T1000 (cell line): ENCODE measurements at places on chromosomes 4 and X.
A peak's percentile ranks its signal among the peaks of the same experiment; 100 is the strongest.

DNA sequence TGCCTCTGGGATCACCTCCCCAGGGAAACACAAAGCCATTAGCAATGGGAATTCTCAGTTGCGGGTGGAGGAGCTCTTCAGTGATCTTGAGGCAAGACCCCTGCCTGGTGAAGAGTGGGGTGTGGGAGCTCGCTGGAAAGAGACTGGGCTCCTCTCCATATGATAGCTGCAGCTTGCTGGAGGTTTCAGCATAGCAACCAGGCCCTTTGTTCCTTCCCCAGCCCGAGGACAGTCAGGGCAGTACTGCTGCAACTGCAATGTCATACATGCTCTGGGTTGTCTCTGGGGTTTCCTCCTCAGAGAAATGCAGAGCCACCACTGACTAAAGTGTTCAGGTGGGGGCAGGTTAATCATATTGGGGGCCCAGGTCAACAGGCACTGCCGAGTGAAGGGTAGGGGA, 81.3 kb downstream of the ARHGAP24 start:
- no peak for DNase-seq

DNA sequence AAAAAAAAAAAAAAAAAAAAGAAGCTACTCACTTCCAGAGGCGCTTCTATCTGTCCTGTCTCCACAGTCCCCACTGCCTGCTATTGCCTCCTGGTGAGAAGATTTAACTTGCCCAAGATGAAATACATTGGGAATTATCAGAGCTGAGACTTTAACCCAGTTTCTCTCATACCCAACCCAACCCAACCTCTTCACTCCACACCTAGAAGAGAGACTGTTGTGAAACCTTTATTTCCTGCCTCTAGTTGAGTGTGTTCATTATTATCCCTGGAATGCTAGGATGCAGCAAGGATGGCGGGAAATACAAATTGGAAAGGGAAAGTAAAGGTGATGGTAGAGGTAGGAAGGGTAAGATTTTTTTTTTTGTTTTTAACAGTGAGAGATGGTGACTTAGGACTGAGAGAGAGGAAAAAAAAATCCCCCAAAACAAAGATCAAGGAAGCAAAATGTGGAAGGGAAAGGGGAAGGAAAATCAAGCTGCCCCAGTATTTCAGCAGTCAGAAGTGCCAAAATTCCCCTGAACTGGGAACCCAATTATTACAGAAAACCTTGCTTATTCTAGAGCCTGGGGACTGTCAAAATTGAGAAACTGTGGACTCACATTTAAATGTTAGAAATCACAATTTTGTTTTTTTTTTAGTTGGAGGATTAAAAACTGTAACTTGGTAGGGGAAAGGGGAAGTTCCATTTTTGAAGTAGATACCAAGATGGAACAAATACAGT, 253.0 kb downstream of the PTTG2 start:
- DNase-seq = no peak

GRCh38 chr4:164770010-164770724, 16.2 kb downstream of the SMIM31 start:
- no peak for DNase-seq

- no peak for DNase-seq
These were observed 2.8 kb downstream of the UPRT start for GRCh38 chrX:75276666-75277065.

GRCh38 chrX:109398833-109399232, 83.1 kb downstream of the GUCY2F start:
- no peak for DNase-seq

- peak; percentile 60 for DNase-seq
These were observed 19.7 kb upstream of the GPR78 start for GRCh38 chr4:8560265-8561047.

GRCh38 chrX:141673946-141674345, 24.6 kb downstream of the SPANXD start:
- no peak for DNase-seq

- DNase-seq = no peak
These were observed 27.0 kb upstream of the TMEM131L start for GRCh38 chr4:153438916-153439756.

GRCh38 chrX:139063364-139063763, 351.8 kb upstream of the FGF13 start:
- DNase-seq = no peak

DNA sequence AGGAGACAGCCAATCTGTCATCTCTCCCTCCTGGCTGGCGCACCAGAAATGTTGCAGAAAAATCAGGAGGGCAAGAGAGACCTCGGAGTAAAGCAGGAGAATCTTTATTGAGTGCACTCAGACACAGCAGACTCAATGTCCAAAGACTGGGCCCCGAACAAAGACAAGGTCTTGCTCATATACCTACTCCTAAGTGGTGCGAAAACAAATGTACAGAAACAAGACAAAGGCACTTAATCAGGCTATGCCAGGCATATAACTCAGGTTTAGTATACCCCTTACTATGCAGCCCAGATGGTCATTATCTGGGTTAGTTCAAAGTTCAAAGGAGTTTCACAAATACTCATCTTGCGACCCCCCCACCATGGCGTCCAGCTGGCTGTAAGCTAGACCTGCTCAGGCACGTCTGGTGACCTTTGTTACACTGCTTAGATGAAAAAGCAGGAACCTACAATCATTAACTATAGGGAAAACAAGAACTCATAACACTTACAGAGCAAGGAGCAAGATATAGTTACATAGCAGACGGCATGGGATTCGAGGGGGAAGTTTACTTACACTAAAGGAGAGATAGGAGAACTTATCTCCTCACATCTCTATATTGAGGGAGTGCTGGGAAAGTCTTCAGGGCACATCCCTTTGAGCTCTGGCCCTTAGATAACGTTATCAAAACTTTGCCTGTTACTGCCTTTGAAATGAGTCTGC, 27.5 kb downstream of the SULT1E1 start:
- no peak for DNase-seq

- no peak for DNase-seq
These were observed 443.2 kb downstream of the INPP4B start for GRCh38 chr4:142402900-142403299.

GRCh38 chr4:85642356-85643100, 167.6 kb downstream of the ARHGAP24 start:
- DNase-seq = no peak

GRCh38 chrX:136879001-136879687, 1.4 kb downstream of the RBMX start:
- no peak for DNase-seq

- DNase-seq = no peak
These were observed 645 bp downstream of the AMMECR1 start for GRCh38 chrX:110317061-110317819.

- DNase-seq = no peak
These were observed 15.8 kb upstream of the SRD5A3 start for GRCh38 chr4:55330241-55330640.

DNA sequence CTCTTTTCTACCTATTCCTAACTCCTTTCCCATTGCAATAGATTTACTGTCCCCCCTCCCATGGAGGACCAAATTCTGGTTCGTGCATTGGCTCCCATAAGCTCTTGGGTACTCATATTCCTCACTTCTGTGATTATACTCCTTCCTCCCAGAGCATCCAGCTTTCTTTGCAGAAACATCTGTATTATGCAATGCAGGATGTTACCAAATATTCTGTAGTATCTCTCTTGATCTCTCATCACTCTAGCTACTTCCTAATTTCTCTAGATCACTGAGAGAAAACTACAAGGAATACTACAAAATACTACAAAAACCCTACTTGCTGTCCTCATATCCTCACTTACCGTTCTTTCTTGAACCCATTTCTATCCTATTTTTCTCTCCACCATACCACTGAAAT, 395.9 kb upstream of the HS3ST1 start:
- no peak for DNase-seq

GRCh38 chr4:153705743-153706468, 21.8 kb downstream of the TLR2 start:
- no peak for DNase-seq

DNA sequence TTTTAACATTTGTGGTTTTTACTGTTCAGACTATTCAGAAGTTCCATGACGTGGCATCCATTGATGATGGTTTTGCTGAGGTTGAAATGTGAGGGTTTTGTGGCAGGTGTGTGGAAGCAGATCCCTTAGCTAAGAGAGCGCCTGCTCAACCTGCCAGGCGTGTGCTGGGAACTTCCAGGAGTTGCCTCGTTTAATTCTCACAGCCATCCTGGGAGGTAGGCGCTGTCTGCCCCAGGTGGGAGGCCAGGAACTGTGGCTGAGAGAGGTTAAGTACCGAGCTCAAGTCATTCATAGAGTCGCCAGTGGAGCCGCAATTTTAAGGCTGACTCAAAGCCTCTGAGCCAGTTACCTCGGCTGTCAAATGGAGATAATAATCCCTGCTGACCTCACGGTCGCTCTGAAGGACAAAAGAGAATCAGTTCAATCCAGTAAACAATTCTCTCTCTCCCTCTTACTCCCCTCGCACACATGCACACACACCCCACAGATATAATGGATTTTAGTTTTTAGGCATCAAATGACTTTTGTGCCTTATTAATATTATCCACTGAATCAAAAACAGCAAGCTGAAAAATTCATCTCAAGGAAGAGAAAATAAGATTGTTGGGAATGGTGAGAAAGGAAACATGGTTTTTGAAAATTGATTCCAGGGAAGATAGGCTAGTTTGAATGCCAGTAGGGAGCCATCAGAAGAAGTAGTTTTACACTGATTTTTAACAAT, 171.3 kb downstream of the PTTG2 start:
- DNase-seq = no peak

DNA sequence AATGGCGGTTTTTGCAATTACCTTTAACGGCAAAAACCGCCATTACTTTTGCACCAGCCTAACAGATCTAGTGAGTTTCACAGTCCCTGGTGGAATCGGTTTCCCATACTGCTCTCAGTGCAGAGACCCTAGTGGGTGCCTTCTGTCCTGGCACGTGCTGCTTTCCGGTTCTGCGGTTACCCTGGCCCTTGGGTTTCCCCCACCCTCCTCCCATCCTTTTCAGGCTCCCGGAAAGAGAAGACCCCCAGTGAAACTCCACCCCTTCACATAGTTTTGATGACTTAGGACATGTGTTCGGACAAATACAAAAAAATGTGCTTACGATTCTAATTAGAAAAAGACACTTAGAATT, 36.9 kb downstream of the NLGN3 start:
- DNase-seq = no peak

DNA sequence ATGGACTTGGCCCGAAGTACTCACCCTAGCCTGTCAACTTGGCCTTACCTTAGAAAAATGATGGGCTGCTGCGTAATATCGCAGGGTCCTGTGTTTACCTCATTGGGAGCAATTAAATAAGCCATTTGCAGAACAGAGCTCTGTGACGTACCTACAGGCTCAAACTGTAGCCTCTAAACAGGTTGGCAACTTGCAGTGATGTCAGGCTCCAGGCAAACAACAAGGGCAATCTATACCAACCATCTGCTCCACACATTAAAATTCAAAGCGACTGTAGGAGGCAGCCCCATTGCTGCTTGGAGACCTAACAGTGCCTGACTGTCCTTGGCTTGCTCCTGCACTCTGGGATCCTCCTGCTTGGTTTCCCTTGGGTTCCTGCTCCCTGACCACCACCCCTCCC, 17.2 kb downstream of the VGLL1 start:
- no peak for DNase-seq

DNA sequence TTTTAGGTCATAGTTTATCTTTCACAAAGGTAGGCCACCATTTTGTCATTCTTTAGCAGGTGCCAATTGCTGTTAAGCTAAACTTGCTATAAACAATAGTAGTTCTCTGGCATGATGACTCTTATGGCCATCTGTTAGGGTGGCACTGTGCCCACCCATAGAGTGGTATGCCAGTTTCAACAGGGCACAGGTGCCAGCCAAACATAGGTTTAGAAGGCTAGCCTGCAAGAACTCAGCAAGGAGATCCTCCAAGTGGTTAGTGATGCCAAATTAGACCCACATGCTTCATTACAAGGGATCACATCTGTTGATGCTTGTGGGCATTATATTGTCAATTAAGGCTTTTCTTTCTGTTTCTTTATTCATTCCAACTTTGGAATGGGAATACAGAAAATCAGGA, 204.5 kb downstream of the FMR1NB start:
- no peak for DNase-seq

- DNase-seq = no peak
These were observed 45.9 kb upstream of the RHOH start for GRCh38 chr4:40150932-40151331.

DNA sequence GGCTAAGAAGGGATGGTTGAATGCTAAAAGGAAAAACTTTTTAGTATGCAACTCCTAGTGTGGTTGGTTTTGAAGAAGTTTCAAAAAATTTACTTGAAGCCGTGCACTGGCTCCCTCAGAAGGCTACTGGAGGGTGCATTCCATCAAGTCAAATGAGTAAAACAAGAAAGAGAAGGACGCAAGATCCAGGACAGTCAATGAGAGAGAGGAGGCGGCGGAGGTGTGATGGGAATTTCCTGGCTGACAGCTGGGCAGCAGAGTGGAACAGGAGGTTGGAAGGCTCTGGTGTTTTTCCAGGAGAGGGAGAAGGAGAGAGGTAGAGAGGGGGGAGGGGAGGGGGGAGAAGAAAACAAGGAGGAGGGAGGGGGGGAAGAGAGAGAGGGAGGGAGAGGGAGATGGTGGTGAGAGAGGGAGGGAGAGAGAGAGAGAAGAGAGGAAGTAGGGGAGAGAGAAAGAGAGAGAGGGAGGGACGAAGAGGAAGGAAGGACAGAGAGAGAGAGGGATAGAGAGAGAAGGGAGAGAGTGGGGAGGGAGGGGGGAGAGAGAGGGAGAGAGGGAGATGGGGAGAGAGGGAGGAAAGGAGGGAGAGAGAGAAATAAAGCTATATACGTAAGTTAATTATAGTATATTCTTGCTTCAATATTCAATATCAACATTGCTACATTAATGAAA, 126.4 kb downstream of the SH3KBP1 start:
- no peak for DNase-seq

- no peak for DNase-seq
These were observed 48.4 kb upstream of the SPANXN2 start for GRCh38 chrX:143768976-143769375.

- DNase-seq = no peak
These were observed 20.7 kb downstream of the PAGE5 start for GRCh38 chrX:55240788-55241340.

GRCh38 chr4:184163813-184164212, 53.9 kb downstream of the ENPP6 start:
- no peak for DNase-seq

GRCh38 chr4:137310593-137311490, 221.5 kb downstream of the PCDH18 start:
- DNase-seq = no peak

DNA sequence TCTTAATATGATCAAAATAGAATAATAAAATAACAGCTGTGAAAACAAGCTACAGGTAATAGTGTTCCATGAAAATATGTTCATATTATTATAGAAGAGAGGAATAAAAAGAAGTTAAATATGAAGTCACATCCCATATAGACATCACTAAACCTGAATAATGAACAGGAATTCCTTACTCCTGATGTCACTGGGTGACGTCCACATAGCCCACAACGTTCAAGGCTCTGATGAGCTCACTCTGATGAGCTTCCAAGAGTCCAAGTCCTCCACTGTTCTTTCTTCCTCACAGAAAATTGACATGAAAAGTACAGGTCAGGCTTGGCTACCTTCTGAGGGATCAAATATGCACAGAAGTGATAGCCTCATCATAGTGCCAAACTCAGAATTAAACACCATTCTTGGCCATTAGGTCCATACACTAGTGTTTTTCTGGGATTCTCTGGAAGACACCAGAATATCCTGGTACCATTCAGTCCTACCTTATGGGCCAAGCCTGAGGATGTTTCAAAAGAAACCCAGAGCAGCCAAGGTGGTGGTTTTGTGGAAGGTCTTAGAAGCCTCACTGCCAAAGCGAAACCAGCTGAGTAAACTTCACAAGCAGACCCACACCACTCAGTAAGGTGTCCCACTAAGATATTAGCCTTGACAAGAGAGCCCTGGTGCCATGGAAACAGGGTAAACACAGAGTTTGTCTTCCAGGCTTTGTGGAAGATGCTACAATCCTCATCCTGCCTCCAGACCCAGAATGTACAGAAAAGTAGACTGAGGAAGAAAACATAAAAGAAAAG, 138.4 kb upstream of the HHIP start:
- no peak for DNase-seq
